ENCODE measurements at places on chromosomes 3 and 15. TPM values are rescaled to one million over a fixed set of nuclear protein-coding genes. Genes with fewer than 3 reads are reported as not detected.

DNA sequence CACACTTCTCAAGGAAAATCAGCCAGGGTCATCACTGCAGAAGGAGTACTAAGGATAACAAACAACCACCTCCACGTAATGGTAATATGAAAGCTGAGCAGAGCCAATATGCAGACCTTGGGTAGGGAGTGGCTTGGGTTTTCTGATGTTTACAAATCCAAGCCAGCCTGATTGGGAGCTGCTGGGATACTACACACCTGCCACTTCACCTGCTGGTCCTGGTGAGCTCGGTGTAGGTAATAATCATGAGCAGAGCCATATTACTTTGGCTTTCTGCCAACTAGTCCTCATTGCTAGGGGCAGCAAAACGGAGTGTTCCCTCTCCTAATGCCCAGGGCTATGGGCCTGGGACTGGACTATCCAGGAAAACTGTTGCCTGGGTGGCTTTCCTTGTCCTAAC is 433.5 kb upstream of the PPP2R3A start:
- DNase-seq, result peak; percentile 52

GRCh38 chr3:173531602-173532001 is 134.1 kb downstream of the NLGN1 start:
- no peak for DNase-seq

Gene CAPN3
- 13.8 TPM for total RNA-seq

DNA sequence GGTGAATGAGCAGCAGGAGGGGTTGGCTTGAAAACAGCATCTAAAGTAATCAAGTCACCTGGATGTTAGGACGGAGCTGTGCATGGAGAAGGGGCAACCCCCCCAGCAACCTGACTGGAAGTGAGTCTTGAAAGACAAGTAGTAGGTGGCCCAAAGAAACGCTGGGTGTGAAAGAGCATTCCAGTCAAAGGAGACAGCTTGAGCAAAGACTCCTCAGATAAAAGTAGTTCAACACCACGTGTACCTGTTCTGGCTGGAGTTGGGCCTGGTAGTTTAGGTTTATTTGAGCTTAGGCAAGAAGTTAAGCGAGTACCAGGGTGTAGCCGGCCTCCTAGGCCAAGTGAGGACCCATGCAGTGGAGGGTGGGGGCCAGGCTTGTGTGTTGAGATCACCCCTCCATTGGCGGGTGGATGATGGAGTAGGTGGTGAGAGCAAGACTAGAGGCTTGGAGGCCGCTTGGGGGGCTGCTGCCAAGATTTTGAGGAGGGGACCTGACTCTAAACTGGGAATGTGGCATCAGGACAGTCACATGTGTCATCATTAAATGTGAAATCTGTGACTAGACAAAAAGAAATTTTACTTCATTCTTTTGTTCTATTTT is 61.3 kb downstream of the ABHD2 start:
- DNase-seq, result no peak

Gene KIAA1143
- total RNA-seq, result 16.0 TPM

DNA sequence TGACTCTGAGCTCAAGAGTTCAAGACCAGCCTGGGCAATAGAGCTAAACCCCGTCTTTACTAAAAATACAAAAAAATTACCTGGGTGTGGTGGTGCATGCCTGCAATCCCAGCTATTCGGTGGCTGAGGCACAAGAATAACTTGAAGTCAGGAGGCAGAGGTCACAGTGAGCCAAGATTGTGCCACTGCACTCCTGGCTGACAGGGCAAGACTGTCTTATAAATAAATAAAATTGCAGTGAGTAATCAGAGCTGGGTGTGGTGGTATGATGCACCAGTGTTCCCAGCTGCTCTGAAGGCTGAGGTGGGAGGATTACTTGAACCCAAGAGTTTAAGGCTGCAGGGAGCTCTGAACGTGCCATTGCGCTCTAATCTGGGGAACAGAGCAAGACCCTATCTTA is 55.9 kb upstream of the GCNT3 start:
- peak; percentile 71 for DNase-seq

GRCh38 chr3:115986555-115987207 is 363.4 kb downstream of the GAP43 start:
- DNase-seq, result no peak

- DNase-seq, result peak; percentile 71
These were observed 24.9 kb upstream of the MYZAP start for GRCh38 chr15:57566834-57567233.

DNA sequence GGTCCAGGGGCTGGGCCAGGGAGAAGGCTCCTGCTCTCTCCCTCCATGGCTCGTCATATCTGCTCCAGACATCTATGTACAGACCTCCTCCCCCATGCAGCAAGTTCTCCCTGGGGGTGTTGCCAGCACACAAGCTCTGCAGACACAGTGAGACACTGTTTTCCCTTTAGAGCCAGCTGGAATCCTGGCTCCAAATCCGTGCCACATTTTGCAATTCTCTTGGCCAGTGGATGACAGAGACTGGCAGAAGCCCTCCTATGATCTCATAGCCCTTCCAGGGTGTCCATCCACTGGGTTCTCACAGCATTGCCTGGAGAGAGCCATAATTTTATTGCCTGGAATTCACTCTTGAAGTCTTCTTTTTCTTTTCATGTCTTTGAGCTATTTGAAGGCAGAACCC is 203.9 kb downstream of the TLE3 start:
- DNase-seq, result no peak

- DNase-seq, result no peak
These were observed 57.9 kb downstream of the CMSS1 start for GRCh38 chr3:99875581-99875928.

DNA sequence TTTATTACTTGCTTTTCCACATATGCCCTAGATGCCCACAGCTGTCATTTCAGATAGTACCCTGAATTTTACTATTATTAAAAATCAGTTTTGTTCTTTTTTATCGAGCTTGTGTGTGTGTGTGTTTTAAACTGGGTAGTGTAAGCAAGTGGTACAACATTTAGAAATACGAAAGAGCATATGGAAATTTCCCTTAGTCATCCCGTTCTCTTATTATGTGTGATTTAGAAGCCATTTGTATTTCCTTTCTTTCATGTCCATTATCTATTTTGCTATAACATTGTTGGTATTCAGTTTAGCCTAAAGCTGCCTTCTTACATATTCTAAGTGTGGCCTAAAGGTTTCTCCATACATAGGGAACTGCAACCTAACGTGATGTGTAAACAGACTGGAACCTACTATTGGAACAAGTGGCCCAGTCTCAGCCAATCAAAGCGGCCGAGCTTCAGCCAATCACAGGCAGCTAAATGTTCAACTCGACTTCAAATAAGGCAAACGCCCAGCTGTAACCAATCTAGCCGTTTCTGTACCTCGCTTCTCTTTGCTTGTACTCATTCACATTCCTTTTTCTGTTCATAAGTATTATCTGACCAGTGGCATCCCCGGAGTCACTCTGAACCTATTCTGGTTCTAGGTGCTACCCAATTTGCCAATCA is 14.7 kb upstream of the SYN2 start:
- DNase-seq, result no peak

DNA sequence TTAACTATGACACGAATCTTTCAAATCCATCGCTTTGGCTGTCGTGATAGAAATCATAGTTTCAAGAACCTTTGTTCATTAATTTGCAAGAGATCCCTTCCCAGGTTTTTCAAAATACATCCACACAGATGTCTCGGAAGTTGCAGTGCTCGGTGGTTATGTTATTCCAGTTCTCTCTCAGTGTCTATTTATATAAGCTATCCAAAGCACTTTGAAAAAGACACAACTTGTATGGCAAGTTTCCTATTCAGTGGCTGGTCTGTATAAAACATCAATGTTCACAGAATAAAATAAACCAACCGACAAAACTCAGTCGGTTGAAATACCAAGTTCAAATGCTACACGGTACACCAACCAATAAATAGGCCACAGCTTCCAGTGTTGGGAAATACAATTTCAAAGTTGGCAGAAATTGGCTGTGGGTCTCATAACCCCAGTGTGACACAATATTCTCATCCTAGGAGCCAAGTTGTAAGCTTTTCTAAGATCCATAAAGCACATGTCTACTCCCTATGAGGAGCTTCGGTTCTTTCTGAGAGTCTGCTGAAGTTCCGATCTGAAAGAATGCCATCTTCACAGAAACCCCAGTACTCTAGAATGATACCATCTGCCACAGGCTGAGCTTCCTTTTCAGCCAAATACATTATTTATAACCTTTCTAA is 23.7 kb downstream of the SATB1 start:
- no peak for DNase-seq

GRCh38 chr3:12015627-12016026 is 11.4 kb downstream of the SYN2 start:
- DNase-seq, result no peak

DNA sequence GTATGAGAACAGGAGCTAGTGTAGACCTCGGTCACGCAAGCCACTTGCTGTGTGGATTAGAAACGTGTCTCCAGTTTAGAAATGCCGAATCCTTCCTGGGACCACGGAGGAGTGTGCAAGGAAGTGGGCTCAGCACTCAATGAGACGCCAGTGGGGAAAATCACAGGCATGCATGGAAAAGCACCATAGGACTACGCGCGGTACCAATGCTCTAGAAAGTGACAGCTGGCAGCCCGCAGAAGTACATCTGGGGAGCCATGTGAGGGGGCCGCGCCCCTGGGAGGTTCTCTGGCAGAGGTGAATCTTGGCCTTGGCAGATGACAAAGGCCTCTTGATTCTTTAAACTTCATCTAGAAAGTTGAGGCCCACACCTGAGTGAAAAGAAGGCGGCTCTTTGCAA is 99.3 kb downstream of the LRRK1 start:
- no peak for DNase-seq

DNA sequence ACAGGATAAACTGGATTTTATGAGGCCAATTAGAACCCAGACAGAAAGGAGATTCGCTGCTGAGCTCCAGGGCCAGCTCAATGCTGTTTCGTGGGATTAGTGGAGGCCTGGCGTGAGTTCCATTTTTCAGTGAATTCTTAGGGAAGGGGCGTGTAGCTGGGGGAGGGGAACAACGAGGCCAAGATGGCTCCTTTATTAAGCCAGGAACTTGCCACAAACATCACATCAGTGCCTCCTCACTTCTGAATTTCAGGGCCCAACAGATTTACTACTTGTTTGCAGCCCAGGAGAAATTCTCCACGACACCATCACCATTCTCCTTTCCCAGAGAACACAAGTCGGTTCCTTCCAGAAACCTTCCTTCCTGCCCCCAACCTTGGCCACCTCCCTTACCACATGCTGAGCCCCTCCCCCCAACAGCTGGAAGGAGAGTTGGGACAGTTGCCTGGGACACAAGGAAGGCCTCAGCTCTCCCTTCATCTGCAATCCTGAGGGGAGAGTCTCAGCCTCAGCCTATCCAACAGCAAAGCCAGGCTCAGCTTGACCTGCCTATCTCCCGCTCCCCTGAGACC is 5.8 kb downstream of the IGDCC4 start:
- peak; percentile 16 for DNase-seq

DNA sequence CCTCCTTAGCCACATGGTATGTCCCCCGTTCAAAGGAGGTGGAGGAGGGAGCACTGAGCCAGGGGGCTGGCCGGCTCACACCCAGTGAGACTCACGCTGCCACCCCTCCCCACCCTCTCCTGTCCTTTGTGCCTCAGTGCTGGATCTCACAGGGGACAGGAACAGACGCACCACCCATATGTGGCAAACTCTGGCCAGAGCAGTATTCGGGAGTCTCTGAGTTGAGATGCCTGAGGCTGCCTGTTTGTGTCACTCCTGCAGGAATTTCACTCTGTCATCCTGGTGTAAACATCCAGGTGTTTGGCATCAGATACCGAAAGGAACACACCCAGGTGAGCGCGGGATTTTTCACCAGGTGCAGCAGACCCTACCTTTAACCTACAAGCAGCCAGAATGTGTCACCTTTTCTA is 25.7 kb downstream of the RGMA start:
- no peak for DNase-seq

Gene SUCNR1
- 0.15 TPM for total RNA-seq

DNA sequence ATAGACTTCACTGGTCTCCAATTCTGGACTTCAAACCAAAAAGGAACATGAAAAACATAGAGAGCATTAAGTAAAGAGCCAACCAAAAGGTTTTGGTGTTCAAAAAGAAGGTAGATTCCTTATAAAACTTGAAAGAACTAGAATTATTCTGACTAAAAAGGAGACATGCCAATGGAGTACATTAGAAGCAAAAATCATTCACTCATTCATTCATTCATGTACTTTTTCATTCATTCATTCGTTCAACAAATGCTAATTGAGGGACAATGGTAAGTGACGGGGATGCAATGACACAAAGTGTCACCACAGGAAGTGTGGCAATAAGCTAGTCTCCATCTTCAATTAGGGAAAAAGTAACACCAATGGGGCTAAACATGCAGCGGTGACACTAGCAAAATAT is 181.0 kb upstream of the ATP11B start:
- DNase-seq, result no peak

- DNase-seq, result no peak
These were observed 24.3 kb downstream of the PDZRN3 start for GRCh38 chr3:73600293-73600938.

Gene LRRIQ4
- not detected for total RNA-seq

DNA sequence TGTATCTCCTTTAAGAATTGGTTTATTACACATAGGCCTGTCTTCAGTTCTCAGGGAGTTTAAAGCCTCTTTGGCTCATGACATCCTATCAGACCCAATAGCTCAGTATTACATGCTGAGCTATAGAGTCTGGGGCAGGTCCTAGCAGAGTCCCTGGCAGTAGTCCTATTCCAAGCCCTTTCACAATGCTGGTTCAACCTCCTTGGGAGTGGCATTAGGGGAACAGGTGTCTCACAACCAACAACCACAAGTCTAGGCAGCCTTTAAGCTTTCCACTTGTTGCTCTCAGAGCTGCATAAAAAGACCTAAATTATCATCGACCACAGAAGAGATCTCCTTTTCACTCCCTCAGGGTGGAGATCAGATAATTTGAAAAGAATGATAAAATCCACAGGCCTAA is 22.8 kb upstream of the C2CD4B start:
- no peak for DNase-seq
